Stimulated activated naive CD8-positive, alpha-beta T cell treated with anti-CD3 and anti-CD28 coated beads, Interleukin-15, amount 100 ng/mL, for 72 hours (primary cell): ENCODE measurements at places on chromosomes 13 and 19.

GRCh38 chr19:46232029-46232428 is 2.5 kb downstream of the IGFL1 start:
- no peak for DNase-seq

DNA sequence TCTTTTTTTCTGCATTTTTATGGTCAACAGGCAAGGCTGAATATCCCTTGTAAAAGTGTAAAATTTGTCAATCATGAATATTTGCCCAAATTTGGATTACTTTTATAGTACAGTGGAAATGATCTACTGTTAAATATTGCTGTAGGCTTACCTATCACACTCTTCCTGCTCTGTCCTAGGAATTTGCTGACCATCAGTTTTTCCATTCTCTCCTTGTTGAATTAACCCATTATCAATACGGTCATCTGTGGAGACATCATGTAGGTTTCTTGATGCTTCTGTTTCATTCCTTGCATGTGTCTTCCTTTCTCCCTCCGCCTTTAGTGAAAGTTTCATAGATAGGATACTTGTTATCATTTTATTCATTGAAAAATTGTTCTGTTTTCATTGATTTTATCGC is 139.6 kb upstream of the TUBA3C start:
- no peak for DNase-seq

GRCh38 chr19:18496980-18497256 is 25.0 kb downstream of the ELL start:
- no peak for DNase-seq

- DNase-seq: no peak
Observed at GRCh38 chr13:48496271-48497161, 36.4 kb downstream of the RCBTB2 start.

DNA sequence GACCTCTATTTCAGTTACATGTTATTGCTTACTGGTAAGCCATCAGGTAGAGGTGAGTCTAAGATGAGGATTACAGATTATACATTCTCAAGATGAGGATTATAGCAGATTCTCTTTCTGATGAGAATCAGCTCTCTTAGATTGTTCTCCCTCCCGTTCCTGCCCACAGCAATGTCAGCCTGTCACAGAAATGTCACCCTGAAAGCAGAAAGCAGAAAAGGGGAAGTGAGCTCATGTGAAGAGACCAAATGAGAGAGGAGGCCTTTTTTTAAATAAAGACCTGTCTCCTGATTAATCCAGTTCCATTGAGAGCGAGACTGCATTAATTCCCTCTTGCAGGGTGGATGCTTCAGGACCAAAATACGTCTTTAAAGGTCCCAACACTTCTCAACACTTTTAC is 445.6 kb downstream of the KCTD12 start:
- DNase-seq: no peak

GRCh38 chr19:16898361-16899015 is 9.7 kb downstream of the F2RL3 start:
- no peak for DNase-seq
